ENCODE measurements at places on chromosomes 4 and X.

DNA sequence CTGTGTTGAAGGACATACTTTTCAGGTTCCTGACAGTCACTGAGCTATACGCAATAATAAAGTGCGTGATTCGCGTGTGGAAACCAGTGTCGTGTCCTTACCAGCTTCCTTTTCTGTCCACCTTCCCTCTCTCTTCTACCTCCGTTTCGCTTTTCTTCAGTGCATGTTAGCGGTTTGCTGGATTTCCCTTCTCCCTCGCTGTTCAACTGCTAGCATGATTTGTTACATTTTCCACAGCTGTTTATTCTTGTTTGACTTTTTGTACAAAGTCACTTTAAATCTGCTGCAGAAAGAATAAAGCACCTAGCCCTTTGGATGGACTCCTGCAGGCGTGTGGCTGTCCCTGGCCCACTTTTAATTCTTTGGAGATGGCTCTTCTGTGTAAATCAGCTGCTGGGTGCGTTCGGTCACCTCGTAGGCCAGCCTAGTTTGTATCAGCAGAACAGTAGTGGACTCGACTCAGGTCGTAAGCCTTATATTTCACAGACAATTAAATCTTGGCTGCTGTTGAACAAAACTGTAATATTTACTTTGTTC is 8.9 kb upstream of the HAND2 start:
- DNase-seq: no peak

- no peak for DNase-seq
Observed at GRCh38 chrX:115582616-115583495, 21.9 kb downstream of the PLS3 start.

DNA sequence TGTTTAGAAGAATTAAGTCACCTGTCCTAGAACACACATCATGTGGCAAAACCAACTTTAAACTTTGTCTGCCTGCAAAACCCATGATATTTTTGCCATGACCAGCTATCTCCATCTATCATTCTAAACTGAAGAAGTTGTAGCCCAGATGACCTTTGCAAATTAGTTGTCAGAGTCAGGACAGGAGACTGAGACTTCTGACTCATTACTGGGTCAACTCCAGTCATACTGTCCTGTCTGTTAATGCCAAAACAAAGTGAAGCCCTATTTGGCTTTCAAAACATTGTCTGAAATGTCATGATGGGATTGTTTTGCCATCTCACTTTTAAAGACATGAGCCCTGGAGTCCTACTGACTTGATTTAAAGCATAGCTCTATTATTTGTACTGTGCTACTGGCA is 365.7 kb upstream of the CPEB2 start:
- DNase-seq: no peak

DNA sequence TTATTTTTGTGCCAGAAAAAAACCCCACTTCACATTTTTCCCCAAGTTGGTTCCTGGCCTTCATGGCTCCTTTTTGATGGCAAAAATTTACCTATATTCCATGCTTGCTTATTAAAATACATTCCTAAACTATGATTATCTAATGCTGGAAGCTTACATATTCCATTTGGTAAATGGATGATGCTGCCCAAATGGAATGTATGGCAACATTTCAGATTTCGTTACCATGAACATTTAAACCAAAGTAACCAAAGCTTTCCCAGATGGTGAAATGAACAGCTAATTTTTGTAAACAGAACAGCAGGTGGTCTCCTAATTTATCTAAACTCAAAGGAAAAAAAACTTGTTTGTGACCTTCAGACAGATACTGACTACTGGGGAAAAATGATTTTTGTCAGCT is 110.8 kb upstream of the TEX13A start:
- DNase-seq: no peak

DNA sequence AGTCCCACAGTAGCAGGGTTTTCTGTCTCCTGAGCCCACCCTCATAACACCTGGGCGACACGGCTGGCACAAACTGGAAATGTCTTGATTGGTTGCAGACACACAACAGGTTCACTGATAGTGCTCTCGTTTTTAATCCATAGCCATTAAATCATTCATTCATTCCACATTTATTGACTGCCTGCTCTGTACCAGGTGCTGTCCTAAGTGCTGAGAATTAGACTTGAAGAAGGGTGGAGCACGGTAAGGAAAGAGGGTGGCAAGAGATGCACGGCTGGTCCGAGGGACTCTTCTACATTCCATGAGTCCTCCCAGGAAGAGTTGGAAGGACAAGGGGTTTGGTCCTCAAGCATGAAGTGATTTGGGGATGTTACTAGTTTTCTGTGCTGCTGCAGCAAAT is 100.0 kb downstream of the RELL1 start:
- no peak for DNase-seq

Measured in DMS153 (cell line).